ENCODE measurements at places on chromosomes 2 and 18.
A peak's percentile ranks its signal among the peaks of the same experiment; 100 is the strongest.

GRCh38 chr2:47782381-47782670 lies 619 bp upstream of the MSH6 start:
- no peak for DNase-seq

GRCh38 chr2:9975805-9976447 lies 24.4 kb downstream of the GRHL1 start:
- DNase-seq, result peak; percentile 4

DNA sequence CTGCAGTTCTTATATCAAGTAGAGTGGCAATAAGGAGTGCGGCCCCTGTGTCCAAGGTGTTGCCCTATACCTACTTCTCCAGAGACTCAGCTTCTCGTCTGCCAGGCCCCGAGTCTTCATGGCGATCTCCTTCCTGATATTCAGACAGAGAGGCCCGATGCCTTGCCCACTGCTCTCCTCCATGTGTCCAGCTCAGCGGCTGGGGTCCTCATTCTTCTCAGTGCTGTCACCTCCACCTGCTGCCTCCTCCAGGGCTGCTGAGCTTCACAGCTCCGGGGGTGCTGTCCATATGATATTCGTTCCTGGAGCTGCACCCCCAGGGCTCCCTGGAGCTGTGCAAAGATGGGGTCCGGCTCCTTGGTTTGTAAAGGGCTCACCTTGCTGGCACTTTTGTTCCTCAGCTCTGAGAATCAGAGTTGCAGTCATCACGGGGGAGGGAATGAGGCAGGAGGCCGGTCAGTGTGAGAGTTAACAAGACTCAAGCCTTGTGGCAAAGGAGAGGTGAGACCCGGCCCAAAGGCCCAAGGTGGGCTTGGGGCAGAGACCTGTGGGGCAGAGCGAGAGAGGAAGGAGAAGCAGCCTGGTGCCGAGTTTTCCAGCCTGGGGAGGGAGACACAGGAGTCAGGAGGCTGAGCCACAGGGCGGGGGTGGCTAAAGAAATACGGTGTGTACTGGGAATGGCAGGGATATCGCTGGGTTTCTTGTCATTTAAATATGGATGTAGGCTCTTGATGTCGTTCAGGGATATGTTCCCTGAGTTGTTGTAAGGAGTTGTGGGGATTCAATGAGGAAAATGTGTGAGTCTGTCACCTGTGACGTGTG lies 120.6 kb downstream of the CTIF start:
- no peak for DNase-seq

DNA sequence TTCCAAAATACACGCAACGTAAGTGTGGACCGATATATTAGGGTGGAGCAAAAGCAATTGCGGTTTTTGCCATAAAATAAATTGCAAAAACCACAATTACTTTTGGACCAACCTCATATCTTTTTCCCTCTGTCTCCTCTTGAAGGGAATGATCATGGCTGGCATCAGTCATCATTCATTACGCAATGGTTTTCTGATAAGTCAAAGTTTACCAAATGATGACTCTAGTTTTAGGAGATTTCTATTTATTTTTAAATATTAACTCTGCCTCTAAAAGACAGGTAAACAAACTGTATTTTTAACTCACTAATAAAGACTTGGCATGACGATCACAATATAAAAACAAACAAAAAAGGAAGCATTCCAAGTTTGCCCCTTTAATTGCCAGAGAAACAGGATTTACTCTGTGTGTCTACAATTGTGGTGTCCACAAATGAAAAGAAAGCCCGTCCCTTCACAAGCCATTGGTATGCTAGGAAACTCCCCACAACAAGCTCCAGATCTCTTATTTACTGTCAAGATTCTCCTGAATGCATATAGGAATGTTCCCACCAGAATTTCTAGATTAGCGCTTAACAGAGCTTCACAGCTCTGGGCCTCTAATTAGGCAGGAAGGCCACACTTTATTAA lies 61.3 kb downstream of the IRS1 start:
- no peak for DNase-seq

GRCh38 chr2:120687210-120687609 lies 48.5 kb upstream of the GLI2 start:
- no peak for DNase-seq

DNA sequence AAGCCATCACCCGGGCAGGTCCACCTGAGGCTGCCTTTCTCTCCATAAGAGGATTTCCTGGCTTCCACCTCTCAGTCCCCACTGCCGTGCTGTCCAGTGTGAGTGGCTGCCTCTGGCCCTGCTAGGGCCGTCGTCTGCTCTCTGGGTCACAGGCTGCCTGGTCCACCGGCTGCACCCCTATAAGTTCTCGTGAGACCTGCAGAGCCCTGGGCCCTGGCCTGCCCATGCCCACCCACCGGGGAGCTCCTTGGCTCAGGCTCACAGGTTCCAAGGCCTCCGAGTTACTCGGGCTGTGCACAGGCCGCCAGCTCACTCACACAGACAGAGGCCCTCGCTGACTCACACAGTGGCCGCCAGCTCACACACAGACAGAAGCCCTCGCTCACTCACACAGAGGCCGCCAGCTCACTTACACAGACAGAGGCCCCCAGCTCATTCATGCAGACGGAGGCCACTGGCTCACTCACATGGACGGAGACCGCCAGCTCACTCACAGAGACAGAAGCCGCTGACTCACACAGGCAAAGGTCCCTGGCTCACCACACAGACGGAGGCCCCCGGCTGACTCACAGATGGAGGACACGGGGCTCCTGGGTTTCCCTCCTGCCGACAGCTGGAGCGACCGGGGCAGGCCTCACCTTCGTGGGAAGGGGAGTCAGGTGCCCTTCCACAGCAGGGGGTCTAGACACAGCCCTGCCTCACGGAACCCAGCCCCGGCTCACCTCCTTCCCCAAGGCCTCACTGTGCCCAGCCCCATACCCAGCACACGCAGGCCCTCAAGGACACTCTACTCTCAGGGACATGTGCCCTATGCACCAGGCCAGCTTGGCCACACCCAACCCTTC lies 334.1 kb upstream of the MYT1L start:
- DNase-seq, result no peak

GRCh38 chr2:73268830-73269685 lies 15.2 kb downstream of the FBXO41 start:
- peak; percentile 86 for DNase-seq

GRCh38 chr2:178194600-178195389 lies 483 bp downstream of the OSBPL6 start:
- no peak for DNase-seq

DNA sequence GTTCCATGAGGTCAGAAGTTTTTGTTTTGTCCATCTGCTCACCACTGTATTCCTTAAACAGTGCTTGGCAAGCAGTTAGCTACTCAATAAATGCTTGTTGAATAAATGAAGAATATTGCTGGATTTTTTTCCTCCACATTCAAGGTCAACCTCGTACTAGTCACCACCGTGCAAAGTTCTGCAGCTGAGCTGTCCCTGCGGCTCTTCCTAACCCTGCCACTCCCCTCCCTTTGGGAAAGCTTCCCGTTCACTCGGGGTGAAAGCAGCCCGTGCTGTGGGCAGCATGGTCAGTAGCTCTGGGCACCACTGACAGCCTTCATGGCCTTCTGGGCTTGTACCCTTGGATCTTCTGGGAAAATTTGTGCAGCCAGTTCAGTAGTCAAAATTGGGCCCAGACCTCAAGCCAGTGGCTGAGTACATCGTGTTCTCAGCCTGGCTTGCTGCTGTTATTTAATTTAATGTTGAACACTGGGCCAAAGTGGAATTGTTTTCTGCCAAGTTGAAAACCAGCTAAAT lies 469.3 kb upstream of the RAB12 start:
- DNase-seq, result no peak

DNA sequence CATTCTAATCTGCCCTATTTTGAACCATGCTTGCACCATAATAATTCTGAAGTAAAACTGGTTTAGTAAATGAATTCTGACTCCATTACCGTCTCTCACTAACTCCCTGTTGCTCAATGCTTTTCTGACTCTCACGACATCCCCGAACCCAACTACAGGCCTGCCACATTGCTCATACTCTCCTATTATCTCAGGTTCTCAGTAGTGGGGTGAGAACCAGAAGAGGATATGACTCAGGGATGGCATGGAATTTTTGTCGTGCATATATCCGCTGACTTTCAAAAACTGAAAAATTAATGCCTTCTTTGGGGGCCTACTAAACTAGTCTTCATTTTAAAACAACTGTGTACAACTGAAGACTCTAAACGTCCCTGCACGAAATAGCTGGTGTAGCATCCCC lies 34.3 kb downstream of the NETO1 start:
- DNase-seq, result no peak

GRCh38 chr2:140091926-140092325 lies 1311.7 kb upstream of the NXPH2 start:
- no peak for DNase-seq

- DNase-seq, result no peak
These were observed 36.4 kb downstream of the TMEM182 start for GRCh38 chr2:102798181-102798580.

DNA sequence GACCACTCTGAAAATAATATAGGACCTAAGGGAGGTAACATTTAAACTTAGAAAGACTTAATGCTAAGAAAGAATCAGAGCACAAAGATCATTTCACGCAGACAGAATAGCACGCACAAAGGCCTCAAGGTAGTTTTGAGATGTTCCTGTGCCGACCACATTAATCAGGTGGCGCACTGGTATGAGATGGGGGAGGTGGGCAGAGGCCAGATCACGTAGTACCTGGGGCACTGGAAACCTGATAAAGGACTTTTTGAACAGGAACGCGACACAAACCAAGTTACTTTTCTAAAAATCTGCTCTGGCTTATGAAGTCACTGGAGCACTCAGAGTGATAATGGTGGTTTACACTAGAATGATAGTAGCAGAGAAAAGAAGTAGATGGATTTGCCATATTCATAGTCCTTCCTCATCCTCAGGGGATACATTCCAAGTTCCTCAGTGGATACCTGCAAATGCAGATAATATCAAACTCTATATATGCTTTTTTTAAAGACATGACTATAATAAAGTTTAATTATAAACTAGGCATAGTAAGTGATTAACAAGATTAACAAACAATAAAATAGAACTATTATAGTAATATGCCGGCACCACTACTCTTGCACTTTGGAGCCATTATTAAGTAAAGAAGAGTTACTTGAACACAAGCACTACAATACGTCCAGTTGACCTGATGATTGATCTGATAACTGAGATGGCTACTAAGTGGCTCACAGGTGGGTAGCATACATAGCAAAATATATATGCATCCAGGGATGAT lies 42.6 kb upstream of the CDCA7 start:
- no peak for DNase-seq

GRCh38 chr2:183283209-183283608 lies 159.0 kb downstream of the NUP35 start:
- no peak for DNase-seq

DNA sequence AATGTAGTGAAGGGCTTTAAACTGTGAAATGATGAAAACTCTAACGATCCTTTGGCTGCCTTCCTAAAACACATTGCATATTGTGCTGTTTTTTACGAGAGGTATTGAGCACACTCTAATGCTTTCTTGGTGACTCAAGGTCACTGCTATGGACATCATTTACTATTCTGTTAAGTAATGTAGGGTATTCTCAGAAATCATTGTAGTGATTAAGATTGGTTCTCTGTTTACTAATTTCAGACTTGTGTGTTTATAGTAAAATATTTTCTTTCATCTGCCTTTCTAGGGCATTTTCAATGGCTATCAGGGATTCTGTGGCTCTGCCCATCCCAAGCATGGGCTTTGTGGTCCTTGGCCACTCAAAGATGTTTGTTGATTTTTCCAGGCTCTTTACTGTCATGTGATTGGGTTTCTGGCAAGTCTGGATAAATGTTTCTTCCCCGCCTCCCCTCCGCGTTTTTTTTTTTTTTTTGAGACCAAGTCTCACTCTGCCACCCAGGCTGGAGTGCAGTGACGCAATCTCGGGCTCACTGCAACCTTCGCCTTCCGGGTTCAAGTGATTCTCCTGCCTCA lies 29.3 kb downstream of the UBE2F start:
- DNase-seq, result no peak

DNA sequence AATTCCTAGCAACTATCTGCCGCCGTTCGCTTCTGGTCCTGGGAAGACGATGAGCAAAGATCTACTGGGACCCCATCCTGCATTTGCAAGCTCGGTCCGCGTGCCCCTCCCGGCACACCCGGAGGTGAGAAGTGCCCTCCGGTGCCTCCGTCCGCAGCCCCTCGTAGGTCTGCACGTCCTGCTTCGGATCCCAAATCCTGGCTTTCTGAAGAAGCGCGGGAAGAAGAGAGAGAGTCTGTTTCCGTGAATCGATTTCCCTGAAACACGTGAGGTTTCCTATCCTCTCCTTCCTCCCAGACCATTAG lies 5.0 kb upstream of the OSR1 start:
- no peak for DNase-seq

DNA sequence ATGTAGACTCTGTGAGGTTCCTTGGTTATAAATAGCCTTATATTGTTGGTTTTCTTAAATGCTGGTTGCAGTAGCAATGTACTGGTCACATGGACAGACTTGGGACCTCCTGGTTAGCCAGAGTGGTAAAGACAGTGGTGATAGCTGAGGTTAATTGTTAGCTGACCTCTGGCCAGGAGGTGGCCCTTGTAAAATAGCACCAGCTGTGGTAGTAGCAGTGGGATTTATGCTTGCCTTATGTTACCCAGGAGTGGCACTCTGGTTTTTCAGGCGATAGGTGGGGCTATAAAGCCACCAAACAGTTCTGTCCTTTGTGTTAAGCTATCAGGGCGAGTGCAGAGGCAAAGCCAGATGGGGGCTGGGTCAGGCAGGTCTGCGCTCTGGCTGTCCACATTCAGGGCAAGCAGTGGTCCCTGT lies 94.8 kb upstream of the SRD5A2 start:
- DNase-seq, result no peak

DNA sequence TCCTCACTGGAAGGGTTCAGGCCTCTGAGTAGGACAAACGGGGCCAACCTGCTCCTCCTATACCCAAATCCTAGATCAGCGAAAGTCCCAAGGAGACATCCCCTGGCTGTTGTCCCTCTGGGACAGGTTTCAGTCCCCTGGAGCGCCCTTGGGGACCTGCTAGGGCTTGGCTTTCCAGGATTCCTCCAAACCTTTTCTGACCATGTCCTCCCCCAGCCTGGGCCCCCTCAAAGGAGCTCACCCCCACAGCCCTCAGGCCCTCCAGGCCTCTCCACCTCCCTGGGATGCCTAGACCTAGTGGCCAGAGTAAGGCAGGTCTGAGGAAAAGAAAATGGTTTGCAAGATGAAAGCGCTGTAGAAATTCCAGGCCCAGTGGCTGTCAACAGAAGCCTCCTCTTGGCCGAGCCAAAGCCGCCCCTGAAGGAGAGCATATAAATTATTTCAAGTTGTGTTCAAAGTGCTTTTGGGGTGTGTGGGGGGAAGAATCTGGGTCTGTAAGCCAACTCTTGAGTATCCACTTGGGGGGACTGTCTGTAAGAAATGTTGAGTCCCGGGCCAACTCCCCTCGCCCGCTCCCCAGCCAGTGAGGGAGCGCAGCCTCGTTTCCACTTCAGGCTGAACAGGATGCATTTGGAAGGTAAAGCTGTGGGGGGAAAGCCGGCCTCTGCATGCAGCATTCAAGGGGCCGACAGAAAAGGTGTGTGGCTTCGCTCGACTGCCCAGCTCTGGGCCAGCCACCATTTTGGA lies 158.6 kb downstream of the DYSF start:
- DNase-seq, result no peak

GRCh38 chr2:84301717-84302116 lies 157.4 kb downstream of the SUCLG1 start:
- no peak for DNase-seq

GRCh38 chr2:46032161-46032813 lies 264.9 kb upstream of the EPAS1 start:
- no peak for DNase-seq

- DNase-seq, result no peak
These were observed 50.3 kb downstream of the NCK2 start for GRCh38 chr2:105794926-105795574.

GRCh38 chr2:28360718-28361293 lies 31.9 kb upstream of the FOSL2 start:
- DNase-seq, result no peak

All from NCI-H774 (cell line).